ENCODE measurements at places on chromosomes 5 and 9.

DNA sequence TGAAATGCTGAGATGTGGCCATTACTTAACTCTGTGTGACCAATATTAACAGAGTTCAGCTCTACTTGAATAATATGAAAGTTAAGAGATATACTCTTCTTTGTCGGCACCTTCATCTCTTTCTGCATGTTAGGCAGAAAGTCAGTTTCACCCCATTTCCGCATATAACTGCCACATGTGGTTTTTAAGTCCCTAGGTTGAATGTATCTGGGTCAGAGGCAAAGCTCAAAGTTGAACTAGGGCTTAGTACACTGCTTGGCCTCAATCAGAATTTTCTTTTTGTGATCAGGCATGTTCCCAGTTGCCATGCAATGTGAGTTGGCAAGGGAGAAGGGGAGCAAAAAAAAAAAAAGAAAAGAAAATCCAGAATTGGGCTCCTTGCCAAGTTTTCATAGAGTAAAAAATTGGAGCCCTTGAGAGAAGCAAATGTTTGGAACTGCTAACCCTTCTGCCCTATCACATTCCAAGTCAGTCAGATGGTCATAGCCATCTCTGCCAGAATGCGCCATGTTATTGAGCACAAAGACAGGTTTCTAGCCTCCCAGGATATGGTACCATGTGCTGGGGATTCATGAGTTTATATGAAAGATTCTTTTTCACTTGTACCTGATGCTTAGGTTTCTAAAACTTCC lies 251.2 kb upstream of the RORB start:
- DNase-seq = no peak

- DNase-seq = no peak
These were observed 194.7 kb downstream of the CACNA1B start for GRCh38 chr9:138072161-138072842.

DNA sequence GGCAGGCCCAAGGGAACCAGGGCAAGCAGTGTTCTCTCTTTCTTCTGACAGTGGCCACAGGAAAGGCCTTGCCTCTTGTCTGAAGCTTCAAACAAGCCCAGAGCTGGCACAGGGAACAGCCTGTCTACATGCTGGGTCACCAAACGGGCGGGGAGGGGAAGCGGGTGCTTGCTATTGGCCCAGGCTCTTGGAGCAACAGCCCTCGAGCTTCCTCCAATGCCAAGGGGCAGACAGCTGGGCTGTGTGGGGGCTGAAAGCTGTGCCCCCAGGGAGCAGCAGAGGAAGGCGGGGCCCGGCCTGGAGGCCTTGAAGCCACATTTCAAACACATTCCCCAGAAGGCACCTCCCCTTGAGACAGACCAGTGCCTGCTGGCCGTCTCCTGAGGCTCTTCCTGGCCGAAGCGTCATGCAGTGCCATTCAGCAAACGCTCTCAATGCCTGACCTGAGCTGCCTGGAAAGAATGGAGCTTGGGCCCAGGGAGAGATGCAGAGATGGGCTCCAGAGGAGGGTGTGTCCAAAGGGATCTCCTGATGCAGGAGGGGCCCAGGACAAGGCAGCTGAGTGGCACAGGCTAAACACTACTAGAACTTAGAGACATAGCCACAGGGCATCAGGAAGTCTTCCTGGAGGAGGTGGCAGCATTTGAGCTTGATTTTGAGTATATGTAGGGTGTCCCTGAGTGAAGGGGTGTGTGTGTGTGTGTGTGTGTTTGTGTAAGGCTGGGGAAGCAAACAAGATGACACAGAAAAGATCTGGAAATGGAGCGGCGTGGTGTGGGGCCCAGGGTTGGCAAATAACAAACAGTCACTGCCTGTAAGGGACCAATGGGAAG lies 2.5 kb downstream of the FIBCD1 start:
- no peak for DNase-seq

GRCh38 chr9:135700525-135700924 lies 1.2 kb upstream of the SOHLH1 start:
- no peak for DNase-seq

GRCh38 chr9:121312169-121312568 lies 44.2 kb downstream of the GSN start:
- DNase-seq = no peak

DNA sequence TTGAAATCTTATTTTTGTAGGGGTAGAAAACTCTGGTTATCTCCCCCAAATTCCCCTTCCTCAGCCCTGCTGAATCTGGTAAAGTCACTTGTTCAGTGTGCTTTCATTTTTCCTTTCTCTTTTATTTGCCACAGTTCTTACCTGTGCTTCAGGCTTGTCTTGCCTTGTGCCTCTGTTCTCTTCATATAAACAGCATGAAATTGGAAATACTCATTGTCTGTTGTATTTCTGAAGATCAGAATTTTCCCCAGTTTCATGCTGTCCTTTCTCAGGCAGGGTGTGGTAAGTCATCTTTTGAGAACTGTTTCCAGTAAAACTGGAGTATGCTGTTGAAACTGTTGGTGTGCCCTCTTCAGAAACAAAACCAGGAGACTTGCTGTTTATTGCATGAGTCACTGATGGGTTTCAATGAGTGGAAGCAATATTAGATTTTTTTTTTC lies 7.0 kb downstream of the PAM start:
- no peak for DNase-seq

DNA sequence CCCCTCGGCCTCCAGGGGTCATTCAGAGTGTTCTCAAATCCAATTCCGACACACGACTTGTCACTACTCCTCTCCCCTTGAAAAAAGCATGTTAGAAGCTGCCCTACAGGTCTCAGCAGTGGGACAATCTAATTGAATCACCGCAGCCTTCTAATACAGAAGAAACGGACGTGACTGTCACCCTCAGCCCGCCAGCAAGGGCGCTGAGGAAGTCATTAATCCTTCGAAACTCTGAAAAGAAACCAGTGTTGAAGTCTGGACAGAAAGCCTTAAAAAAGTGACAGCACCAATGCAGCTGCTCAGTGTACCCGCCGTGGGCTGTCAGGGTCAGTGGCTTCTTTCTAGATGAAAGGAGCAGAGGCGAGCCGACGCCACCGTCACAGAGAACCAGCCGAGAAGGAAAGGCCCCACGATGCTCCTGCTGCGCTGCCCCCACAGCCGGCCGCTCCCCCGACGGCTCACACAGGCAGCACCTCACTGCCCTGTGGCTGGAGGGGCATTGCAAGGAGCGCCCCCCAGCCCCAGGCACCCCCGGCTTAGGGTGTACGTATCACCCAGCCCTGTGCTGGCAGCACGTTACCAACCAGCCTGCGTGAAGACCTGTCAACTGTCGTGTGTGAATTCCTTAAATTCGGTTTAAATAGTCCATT lies 5.7 kb downstream of the BRD3OS start:
- DNase-seq = no peak

DNA sequence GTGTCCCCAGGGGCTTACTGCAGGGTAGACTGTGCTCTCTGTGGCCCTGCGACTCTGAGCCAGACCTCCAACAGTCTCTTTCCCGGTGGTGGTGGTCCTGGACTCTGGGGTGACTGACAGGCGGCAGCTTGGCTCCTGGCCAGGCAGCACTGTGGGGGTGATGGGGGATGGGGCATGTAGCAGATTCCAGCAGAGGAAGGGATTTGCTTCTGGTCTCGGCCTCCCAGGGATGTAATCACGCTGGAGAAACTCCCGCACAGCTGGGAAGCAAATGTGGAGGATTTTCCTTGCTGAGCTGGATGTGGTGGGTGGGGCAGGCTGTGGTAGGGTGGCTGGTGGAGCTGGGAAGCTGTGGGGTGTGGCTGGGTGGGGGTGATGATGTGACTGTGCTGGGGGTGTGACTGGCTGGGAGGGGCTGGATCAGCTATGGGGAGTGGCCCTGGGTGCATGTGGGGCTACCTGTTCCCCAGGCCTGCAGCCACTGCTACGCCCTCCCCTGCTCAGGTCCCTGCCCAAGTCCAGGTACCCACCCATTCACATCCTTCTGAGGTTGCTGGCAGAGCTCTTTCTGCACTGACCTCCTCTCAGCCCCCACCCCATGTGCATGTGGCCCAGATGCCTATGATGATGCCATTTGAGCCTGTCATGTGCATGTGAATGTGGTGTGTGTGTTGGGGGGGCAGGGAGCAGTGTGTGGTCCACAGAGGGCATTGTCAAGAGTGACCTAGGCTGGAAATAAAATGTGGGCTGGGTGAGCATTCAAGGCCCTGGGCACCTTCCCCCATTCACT lies 3.8 kb downstream of the NDST1 start:
- DNase-seq = no peak

DNA sequence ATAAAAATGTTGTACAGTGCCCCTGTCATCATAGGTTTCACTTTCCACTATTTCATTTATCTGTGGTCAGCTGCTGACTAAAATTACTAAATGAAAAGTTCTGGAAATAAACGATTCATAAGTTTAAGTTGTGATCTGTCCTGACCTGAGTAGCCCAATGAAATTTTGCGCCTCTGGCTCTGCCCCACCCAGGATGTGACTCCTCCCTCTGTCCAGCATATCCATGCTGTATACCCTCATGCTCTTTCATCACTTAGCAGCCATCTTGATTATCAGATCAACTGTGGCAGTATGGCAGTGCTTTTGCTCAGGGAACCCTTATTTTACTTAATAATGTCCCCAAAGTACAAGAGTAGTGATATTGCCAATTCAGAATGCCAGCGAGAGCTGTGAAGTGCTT lies 97.3 kb downstream of the STARD4 start:
- DNase-seq = no peak

GRCh38 chr9:104988539-104988938 lies 60.6 kb upstream of the ABCA1 start:
- no peak for DNase-seq

- no peak for DNase-seq
These were observed 365.9 kb downstream of the MLLT3 start for GRCh38 chr9:20256284-20256948.

- peak; percentile 51 for DNase-seq
These were observed 2.1 kb upstream of the ZFR start for GRCh38 chr5:32446630-32447029.

- no peak for DNase-seq
These were observed 20.9 kb downstream of the FOXE1 start for GRCh38 chr9:97873882-97874281.

DNA sequence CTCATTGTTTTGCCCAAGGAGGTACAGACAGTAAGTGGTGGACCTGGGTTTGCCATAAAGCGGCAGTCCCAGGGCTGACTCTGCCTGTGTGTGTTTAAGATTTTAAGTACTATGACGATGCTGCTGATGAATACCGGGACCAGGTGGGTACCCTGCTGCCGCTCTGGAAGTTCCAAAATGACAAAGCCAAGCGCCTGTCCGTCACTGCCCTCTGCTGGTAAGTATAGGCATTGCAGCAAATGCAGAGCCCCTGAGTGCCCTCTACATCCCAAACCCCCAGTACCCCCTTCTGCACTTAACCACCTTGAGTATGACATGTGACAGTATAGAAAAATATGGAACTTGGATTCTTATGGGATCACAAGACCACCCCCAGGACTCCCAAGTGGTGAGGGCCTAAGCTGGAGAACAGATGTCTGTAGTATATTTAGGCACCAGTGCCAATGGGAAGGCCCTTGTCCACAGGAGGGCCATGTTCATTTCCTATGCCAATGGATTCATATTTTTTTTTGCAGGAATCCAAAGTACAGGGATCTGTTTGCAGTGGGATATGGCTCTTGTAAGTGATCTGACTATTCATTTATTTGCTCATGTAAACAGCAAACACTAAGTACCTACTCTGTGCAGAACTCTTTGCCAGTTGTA lies 22.0 kb downstream of the ENHO start:
- DNase-seq = peak; percentile 55

DNA sequence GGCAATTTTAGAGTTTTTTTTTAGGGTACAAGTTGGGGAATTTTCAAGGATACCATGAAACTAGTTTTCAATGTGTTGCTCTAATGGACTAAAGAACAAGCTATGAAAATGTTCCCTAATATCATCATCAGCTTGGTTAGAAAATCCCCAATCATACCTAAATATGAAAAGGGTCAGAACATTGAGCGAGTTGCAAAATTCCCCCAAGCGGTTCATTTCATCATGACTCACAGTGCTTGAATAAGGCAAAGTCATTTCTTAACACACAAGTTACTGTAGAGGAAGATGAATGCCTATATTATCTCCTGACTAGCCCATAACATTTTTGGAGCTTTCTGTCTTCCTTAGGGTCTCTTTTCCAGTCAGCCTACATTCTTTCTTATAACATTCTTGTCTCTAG lies 62.7 kb downstream of the ST8SIA4 start:
- DNase-seq = peak; percentile 39

- no peak for DNase-seq
These were observed 437.9 kb upstream of the PAPPA start for GRCh38 chr9:115715666-115716065.

DNA sequence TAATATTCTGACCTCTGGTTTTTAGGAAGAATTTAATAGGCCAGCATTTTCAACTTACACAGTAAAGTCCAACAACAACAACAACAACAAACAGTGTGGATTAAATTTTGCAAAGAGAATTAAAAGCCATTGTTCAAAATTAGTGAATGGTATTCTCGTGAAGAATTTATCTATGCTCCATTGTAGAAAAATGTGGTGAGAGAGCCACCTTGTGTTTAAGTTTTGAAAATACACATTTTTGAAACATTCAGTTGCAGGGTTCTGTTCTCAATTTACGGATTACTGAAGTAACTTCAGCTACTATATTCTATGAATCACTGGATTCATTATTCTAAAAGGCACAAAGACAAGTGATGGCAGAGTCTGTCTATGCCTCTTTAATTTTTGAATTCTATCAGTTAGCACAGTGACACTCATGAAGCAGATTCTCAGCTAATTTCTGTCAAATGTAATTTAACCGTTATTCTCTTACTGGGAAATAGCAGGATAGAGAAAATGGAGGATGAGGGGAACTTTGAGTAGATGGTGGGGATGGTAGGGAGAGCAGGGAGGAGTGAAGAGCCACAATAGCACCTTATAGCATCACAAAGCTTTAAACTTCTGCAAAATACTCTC lies 11.0 kb downstream of the CCDC152 start:
- DNase-seq = no peak

- no peak for DNase-seq
These were observed 46.4 kb upstream of the SELENOP start for GRCh38 chr5:42858031-42858643.

GRCh38 chr5:5981562-5981961 lies 396.8 kb downstream of the MED10 start:
- no peak for DNase-seq

GRCh38 chr5:122458278-122458872 lies 146.3 kb downstream of the SNCAIP start:
- no peak for DNase-seq

- no peak for DNase-seq
These were observed 220.0 kb downstream of the CDH18 start for GRCh38 chr5:19767987-19768386.

- DNase-seq = no peak
These were observed 58.1 kb upstream of the KLF9 start for GRCh38 chr9:70472268-70473249.
